Hematopoietic multipotent progenitor cell (in vitro differentiated cells): ENCODE measurements at places on chromosomes 6 and 20.

GRCh38 chr20:47795214-47795907 is 10.1 kb upstream of the SULF2 start:
- DNase-seq: peak; percentile 42

- no peak for DNase-seq
Measured at GRCh38 chr6:157728183-157728881, 94.7 kb upstream of the SNX9 start.

DNA sequence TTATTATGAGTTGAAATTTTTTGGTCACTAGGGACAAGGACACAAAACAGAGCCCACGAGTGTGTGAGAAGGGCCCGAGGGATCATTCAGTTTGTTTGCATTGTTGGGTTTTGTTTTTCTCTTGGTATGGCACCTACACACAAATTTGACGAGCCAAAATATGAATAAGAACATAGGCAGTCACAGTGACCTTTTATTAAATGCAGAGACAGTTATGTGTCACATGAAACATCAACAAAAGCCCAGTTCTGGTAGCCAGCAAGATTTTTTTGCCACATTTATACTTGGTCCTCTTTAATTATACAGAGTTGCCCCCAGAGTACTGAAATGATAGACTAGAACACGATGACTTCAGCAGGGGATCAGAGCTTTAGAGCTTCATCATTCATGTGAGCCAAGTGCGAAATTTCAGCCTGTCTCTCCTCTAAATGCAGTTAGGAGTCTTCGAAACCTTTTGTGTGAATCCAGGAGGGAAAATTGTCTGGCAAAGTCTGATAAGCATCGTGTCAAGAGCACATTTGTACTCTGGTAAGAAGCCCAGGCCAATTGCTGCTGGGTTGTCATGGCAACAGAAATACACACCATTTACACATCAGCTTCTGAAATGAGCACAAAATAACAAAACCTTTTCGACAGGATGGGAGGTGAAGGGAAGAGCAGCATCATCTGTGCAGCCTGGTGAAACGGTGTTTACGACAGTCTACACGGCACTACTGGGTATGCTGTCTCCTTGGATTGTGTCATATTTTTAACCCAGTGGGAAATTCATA is 79.2 kb upstream of the RIPOR2 start:
- peak; percentile 82 for DNase-seq

DNA sequence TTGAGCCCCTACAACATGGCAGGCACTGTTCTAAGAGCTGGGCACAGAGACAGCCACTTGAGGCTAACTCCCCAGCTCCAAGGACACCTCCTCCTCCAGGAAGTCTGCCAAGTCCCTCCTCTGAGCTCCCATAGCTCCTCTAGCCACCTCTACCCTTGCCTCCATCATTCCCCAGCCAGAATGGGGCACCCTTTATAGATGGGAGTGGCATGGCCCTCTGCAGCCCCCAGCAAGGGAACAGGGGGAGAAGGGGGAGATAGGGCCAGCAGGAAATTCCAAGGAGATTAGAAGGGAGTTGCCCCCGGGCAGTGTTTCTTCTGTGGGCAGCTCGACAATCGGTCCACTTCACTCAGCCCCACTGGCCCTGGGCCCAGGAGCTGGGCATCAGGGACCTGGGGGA is 19.7 kb upstream of the TLDC2 start:
- DNase-seq: no peak
